Panc1 (cell line): ENCODE measurements at places on chromosomes 2 and 18. TPM values are rescaled to one million over a fixed set of nuclear protein-coding genes. Genes with fewer than 3 reads are reported as not detected.

The SPEG gene
- 3.4 TPM for total RNA-seq

The OR6B2 gene
- not detected for total RNA-seq

DNA sequence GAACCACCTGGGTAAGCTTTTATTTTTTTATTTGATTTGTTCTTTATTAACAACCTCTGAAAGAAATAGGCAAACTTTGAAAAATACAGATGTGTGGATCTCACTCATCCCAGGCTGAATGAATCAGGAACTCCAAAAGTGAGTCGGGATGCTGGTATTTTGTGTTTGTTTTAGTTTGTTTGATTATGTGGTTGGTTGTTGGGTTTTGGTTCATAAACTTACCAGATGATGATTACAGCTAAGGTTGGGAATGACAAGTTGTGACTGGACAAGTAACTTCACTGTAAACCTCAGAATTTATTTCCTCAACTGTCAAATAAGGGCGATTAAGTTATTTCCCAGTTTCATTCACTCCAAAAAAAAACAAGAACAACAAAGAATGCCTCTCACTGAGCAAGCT is 80.5 kb upstream of the KIF5C start:
- DNase-seq: no peak
- H3K4me3 ChIP-seq: no peak overlapping the region
- no peaks in the 10 kb centered on the region for H3K4me1 ChIP-seq
- H3K27ac ChIP-seq: no peak overlapping the region
- no peaks in the 10 kb centered on the region for H3K27me3 ChIP-seq

DNA sequence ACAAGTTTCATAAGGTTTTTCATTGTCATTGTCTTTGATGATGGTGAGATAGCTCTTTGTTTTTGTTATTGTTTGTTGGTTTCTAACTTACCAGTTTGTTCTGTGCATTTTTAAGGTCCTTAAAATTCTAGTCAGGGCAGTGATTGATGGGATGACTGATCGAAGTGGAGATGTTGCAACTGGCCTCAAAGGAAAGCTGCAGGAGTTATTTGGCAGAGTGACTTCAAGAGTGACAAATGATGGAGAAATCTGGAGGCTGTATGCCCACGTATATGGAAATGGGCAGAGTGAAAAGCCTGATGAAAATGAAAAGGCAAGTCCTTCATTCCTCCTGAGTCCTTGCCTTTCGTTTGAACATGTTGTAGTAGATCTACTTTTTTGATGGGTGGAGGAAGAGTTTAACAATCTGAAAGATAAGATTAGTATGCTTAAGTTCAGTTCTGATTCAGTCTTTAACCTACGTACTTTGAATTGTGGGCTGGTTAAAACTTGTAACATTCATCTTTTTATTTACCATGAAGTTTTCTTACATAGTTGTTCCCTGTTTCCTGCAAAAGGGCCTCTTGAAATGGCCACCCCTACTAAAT is 135.8 kb upstream of the LTBP1 start:
- no peaks in the 10 kb centered on the region for H3K36me3 ChIP-seq
- DNase-seq: no peak
- H3K27ac ChIP-seq: no peak overlapping the region
- H3K27me3 ChIP-seq: no peaks in the 10 kb centered on the region
- H3K4me3 ChIP-seq: no peak overlapping the region

- no peaks in the 10 kb centered on the region for H3K36me3 ChIP-seq
- no peak overlapping the region for H3K4me3 ChIP-seq
- H3K27me3 ChIP-seq: no peaks in the 10 kb centered on the region
Measured at GRCh38 chr2:43377327-43377726, 150.9 kb upstream of the ZFP36L2 start.
